ENCODE measurements at places on chromosomes 5 and 9. TPM values are rescaled to one million over a fixed set of nuclear protein-coding genes. Genes with fewer than 3 reads are reported as not detected.

DNA sequence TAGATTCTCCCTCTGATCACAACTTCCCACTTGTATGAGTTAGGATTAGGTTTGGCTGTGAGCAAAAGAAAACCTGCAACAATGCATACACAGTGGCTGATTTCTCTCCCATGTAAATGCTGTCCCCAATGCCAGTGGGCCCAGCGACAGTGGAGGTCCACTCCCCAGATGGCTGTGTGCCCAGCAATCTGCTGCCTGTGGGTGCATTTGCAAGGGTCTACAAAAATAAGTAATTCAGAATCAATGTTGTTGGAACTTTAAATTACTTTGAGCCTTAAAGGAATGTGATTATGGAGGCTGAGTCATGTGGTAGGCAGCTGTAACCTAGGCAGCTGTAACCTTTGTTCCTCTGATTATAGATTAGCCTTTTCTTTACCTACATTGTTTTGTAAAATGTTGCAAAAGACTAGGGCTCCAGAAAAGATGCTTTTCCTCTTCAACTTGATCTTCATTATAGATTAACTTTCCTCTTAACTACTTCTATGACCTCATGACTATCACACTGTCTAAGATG is 14.2 kb upstream of the MXD3 start:
- H3K4me3 ChIP-seq, result no peak overlapping the region
- no peak overlapping the region for H3K27ac ChIP-seq
- no peaks in the 10 kb centered on the region for H3K27me3 ChIP-seq
- no peaks in the 10 kb centered on the region for H3K4me1 ChIP-seq

DNA sequence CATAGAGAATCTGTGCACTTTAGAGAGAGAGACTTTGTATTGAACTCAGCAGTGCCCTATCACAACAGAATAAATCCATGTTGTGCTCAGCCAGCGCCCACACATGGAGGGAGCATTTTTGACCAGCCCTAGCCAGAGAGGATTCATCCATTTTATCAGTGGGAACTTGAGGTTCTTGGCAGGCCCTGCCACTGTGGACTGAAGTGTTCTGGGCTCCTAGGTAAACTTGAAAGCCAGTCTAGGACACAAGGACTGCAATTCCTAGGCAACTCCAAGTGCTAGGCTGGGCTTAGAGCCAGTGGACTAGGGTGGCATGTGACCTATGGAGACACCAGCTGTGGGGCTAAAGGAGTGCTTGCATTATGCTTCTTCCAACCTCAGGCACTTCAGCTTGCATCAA is 523.5 kb downstream of the CDH12 start:
- H3K27me3 ChIP-seq, result no peaks in the 10 kb centered on the region
- no peaks in the 10 kb centered on the region for H3K36me3 ChIP-seq
- no peak overlapping the region for H3K4me3 ChIP-seq
- DNase-seq, result no peak
- H3K27ac ChIP-seq, result no peak overlapping the region

GRCh38 chr5:144203750-144204596 is 33.3 kb downstream of the KCTD16 start:
- H3K4me1 ChIP-seq, result no peaks in the 10 kb centered on the region
- DNase-seq, result no peak
- H3K27ac ChIP-seq, result no peak overlapping the region
- H3K27me3 ChIP-seq, result peaks cover 22% of the 10 kb centered on the region
- H3K36me3 ChIP-seq, result no peaks in the 10 kb centered on the region

GRCh38 chr9:503881-504852 is 289.5 kb downstream of the DOCK8 start:
- H3K4me1 ChIP-seq, result peaks cover 20% of the 10 kb centered on the region
- H3K36me3 ChIP-seq, result no peaks in the 10 kb centered on the region

- no peak overlapping the region for H3K4me3 ChIP-seq
- no peaks in the 10 kb centered on the region for H3K36me3 ChIP-seq
- H3K27ac ChIP-seq, result no peak overlapping the region
- no peak for DNase-seq
These were observed 26.8 kb upstream of the NAA35 start for GRCh38 chr9:85914108-85914507.

DNA sequence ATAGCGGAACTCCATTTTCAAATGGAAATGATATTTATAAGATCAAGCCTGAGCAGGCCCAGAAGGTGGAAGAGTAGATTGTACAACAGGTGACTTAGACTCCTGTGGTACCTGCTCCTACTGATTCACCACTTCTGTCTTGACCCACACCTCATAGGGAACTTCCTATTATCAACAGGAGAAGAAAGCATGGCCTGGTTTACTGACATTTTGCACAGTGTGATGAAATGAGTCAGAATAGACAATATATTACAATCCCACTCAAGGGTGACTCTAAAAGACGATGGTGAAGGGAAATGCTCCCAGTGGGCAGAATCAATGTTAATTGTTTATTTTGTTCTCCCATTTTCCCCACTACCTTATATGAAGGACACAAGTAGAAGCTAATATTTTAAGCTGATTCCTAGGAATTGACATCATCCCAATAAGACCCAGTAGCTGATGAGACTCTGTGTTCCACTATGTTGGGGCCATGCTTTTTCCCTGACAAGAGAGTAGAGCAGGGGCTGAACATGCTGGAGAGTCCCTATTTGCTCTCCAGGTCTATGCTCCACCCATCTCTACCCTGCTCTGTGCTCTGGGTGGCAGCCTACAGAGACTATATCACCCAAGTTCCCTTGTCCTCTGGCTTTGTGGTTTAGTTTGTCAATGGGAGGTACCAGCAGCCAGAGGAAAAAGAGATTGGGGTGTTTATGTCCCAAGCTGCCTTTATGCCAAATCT is 163.4 kb upstream of the FSTL4 start:
- DNase-seq, result no peak
- H3K4me1 ChIP-seq, result no peaks in the 10 kb centered on the region
- H3K4me3 ChIP-seq, result no peak overlapping the region
- H3K36me3 ChIP-seq, result no peaks in the 10 kb centered on the region
- no peak overlapping the region for H3K27ac ChIP-seq
- no peaks in the 10 kb centered on the region for H3K27me3 ChIP-seq

DNA sequence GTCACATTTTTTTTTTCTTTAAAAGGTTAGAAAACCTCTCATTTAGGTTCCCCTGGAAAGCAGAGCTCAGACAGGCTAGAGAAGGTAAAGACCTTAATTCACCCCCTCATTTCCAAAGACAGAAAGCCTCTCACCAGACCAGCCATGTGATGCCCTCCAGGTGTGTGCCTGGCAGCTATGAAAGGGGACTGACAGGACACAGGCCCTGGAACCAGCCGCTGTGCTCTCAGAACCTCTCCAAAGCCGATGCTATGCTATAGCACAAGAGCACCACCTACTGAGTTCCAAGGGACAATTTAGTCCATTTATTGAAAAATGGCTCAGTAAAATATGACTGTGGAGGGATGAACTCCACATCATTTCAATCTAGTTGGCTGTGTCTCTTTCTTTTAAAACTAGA is 48.8 kb downstream of the FANCC start:
- no peaks in the 10 kb centered on the region for H3K4me1 ChIP-seq
- no peak overlapping the region for H3K27ac ChIP-seq
- DNase-seq, result no peak
- H3K27me3 ChIP-seq, result no peaks in the 10 kb centered on the region

GRCh38 chr5:143218517-143219170 is 184.8 kb downstream of the NR3C1 start:
- no peak overlapping the region for H3K27ac ChIP-seq
- H3K36me3 ChIP-seq, result peaks cover 4% of the 10 kb centered on the region
- no peak for DNase-seq
- no peaks in the 10 kb centered on the region for H3K27me3 ChIP-seq
- H3K4me1 ChIP-seq, result peaks cover 38% of the 10 kb centered on the region

GRCh38 chr9:138122201-138122600 is 244.6 kb downstream of the CACNA1B start:
- DNase-seq, result no peak
- H3K4me3 ChIP-seq, result no peak overlapping the region
- H3K4me1 ChIP-seq, result no peaks in the 10 kb centered on the region
- no peaks in the 10 kb centered on the region for H3K27me3 ChIP-seq
- no peaks in the 10 kb centered on the region for H3K36me3 ChIP-seq

MSX2 gene
- 0.52 TPM for total RNA-seq

DNA sequence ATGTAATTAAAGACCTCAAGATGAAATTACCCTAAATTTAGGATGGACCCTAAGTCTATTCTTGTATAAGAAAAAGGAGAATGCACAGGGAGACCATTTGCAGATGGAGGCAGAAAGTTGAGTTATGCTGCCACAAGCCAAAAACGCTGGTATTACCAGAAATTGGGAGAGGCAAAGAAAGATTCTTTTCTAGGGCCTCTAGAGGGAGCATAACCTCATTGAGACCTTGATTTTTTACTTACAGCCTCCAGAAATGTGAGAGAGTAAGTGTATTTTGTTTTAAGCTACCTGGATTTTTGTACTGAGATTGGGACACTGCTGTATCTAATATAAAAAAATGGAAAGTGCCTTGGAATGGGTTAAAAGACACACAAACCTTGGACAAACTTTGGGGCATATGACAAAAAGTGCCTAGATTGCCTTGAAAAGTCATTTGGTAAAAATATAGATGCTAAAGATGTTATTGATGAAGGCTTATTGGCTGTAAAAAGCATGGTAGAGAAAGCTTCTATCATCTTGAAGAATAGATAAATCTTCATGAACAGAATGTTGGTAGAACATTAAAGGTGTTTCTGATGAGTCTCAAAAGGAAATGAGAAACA is 174.7 kb upstream of the PRDM9 start:
- no peaks in the 10 kb centered on the region for H3K27me3 ChIP-seq
- no peak for DNase-seq
- no peak overlapping the region for H3K4me3 ChIP-seq
- H3K27ac ChIP-seq, result no peak overlapping the region
- no peaks in the 10 kb centered on the region for H3K4me1 ChIP-seq

LTC4S gene
- 22.6 TPM for total RNA-seq

DNA sequence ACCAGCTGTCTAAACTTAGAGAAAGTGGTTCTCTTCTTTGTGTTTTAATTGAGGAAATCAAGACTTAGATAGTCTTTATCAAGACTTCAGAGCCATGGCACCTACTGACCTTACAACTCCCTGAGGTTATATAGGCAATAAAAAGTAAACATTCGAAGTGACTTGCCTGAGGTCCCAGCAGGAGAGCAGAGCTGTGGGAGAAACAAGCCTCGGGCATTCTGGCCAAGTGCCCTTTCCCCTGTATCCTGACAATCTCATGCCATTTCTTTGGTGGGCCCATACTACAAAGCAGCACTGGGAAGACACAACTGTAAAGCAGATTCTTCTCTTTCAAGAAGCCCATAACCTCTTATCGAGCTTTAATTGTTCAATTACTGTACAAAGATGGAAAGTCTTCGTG is 23.1 kb downstream of the FREM1 start:
- H3K4me1 ChIP-seq, result no peaks in the 10 kb centered on the region
- no peaks in the 10 kb centered on the region for H3K27me3 ChIP-seq
- no peak overlapping the region for H3K27ac ChIP-seq
- H3K36me3 ChIP-seq, result no peaks in the 10 kb centered on the region
- no peak for DNase-seq

GRCh38 chr5:140113180-140113698 is 670 bp upstream of the PURA start:
- peak overlapping the region; percentile 92 for H3K27ac ChIP-seq
- H3K36me3 ChIP-seq, result no peaks in the 10 kb centered on the region
- peak overlapping the region; percentile 77 for H3K4me3 ChIP-seq

LHX2 gene
- total RNA-seq, result not detected

DNA sequence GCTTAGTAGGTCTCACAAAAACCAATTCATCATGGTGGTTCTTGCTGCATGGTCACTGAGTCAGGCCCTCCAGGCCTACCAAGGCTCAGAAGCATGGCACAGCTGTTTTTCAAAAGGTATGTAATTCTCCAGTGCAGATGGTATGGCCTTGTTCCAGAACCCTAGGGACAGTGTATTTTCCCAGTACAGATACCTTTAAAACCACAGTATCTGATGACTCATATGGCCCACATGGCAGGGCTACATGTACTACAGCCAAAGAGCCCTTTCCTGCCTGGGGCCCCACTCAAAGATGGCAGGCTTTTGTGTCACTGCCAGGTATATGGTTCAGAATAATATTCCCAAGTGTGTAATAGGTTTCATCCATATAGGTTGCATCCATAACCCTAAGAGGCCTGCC is 16.5 kb downstream of the CSF2 start:
- peaks cover 7% of the 10 kb centered on the region for H3K4me1 ChIP-seq
- H3K36me3 ChIP-seq, result no peaks in the 10 kb centered on the region
- H3K27me3 ChIP-seq, result no peaks in the 10 kb centered on the region
- DNase-seq, result no peak

GRCh38 chr9:29701559-29701958 is 2128.3 kb upstream of the C9orf72 start:
- H3K27ac ChIP-seq, result no peak overlapping the region
- no peak overlapping the region for H3K4me3 ChIP-seq
- no peaks in the 10 kb centered on the region for H3K36me3 ChIP-seq
- no peaks in the 10 kb centered on the region for H3K4me1 ChIP-seq
- DNase-seq, result no peak

DNA sequence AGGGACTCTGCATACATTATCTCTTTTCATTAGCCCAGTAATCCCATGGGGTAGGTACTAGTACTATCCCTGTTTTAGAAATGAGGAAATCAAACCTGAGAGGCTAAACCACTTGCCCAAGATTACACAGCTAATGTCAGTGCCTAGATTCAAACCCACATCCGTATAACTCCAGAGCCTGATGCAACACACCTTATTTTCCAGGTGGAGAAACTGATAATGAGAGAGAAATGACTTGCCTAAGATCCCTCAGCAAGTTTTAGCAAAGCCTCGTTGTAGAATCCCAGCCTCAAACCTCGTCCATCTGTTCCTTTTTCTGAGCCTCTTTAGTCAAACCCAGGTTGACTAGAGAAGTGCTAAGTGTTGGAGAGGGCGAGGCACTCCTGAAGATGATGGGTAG is 1.1 kb upstream of the ADAM19 start:
- peaks cover 4% of the 10 kb centered on the region for H3K27me3 ChIP-seq
- H3K36me3 ChIP-seq, result no peaks in the 10 kb centered on the region
- H3K4me3 ChIP-seq, result no peak overlapping the region
- H3K27ac ChIP-seq, result no peak overlapping the region
- peaks cover 3% of the 10 kb centered on the region for H3K4me1 ChIP-seq
- no peak for DNase-seq

PCDHB6 gene
- total RNA-seq, result 0.75 TPM

- no peak overlapping the region for H3K27ac ChIP-seq
- H3K4me3 ChIP-seq, result no peak overlapping the region
- DNase-seq, result no peak
- no peaks in the 10 kb centered on the region for H3K27me3 ChIP-seq
These were observed 154.8 kb downstream of the GADD45G start for GRCh38 chr9:89759572-89759971.

CSNK1G3 gene
- 42.0 TPM for total RNA-seq

CNTNAP3B gene
- total RNA-seq, result 9.3 TPM

DNA sequence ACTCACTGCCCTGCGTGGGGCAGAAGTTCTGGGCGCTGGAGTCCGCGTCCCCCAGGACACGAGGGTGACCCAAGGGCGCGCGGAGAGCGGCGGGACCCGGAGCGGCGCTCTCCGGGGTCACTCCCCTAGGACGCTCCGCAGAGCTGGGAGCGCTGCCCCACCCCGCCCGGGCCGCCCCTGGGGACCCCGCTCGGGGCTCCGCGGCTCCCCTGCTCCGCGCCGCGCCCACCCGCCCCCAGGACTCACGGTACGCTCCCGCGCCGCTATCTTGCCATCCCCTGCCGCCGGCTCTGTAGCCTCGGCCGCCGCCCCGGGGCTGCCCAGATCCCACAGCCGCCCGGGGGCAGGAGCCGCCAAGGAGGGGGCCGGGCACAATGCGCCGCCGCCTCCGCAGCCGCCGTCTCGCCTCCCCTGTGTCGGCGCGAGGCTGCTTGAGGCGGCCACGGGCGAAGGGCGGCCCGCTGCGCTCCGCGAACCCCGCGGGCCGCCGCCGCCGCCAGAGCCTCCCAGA is 303 bp downstream of the LIFR start:
- H3K4me3 ChIP-seq, result peak overlapping the region; percentile 70
- H3K27ac ChIP-seq, result peak overlapping the region; percentile 87

GRCh38 chr9:126226991-126227936 is 99.4 kb upstream of the MVB12B start:
- H3K4me1 ChIP-seq, result no peaks in the 10 kb centered on the region
- H3K4me3 ChIP-seq, result no peak overlapping the region
- H3K27me3 ChIP-seq, result peaks cover 27% of the 10 kb centered on the region
- no peaks in the 10 kb centered on the region for H3K36me3 ChIP-seq
- no peak for DNase-seq

Data from upper lobe of right lung (tissue), 1 donor.